EH (cell line): ENCODE measurements at places on chromosomes 11 and 22.

DNA sequence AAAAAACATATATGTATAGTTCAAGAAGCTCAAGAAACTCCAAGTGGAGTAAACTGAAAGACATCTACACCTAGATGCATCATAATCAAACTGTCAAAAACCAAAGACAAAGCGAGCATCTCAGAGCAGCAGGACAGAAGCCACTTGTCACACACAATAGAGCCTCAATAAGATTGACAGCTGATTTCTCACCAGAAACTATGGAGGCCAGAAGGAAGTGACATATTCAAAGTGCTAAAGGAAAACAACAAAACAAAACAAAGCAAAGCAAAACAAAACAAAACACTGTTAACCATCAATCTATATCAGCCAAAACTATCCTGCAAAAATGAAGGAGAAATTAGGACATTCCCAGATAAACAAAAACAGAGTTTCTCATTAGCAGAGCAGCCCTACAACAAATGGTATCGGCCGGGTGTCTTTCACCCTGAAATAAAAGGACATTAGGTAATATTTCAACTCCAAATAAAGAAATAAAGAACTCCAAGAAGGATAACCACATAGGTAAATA, 65.8 kb upstream of the SEPTIN5 start:
- DNase-seq = peak; percentile 21

- peak; percentile 94 for DNase-seq
Observed at GRCh38 chr11:73325036-73325981, 17.2 kb downstream of the ARHGEF17 start.

- DNase-seq = no peak
Observed at GRCh38 chr11:130473056-130473794, 24.8 kb downstream of the ADAMTS15 start.

DNA sequence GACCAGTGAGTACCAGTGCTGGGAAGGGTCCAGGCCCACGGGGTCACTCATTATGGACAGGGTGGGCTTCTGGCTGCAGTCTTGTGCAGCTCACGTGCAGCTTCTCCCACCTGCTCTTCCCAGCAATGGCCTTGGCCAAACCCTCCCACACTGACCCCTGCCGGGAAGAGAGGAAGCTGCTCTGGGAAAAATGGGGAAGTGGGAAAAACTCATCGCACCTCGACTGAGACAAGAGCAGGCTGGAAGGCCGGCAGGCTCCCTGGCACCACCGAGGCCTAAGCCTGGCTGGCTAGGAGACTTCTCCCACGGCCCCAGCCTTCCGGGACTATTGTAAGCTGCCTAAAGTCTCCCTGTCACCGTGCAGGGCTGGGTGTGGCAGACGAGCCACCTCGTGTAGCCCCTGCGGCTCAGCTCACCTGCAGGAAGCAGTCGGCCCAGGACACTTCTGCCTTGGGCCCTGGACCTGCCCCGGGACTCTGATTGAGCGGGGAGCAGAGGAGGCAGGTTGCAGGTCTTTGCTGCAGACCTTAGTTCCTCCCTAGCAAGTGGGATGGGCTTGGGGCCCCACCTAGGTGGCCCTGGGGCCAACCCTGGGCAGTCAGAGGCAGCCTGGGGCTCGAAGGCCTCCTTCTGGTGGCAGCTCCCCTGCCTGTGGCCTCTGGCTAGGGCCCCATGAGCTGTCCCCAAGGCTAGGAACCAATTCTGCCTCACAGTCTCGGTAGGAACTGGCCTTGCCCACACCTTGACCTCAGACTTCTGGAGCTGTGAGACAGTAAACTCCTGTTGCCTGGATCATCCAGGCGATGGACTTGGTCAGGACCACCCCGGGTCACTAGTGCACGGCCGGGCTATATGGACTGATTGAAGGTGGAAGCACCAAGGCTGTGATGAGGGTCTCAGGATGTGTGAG, 23.1 kb downstream of the MRGPRG start:
- peak; percentile 40 for DNase-seq

DNA sequence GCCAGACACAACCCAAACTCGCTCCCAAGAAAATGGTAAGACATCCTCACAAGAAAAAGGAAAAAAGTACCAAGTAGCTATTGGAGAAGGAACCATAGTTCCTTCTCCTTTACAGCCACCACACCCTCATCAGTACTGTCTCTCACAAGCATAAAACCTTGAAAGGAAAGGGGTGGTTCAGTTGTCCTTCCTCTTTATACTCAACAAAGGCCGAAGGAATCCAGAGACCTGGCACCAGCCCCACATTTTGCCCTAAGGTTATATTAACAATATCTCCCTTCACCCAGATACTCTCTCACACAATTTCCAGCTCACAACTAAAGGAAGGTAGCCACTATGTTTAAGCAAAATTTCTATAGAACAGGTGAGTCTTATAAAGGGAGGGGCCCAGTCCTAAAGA, 8.5 kb downstream of the FHIP1B start:
- no peak for DNase-seq

GRCh38 chr11:73266646-73267020, 5.5 kb upstream of the P2RY6 start:
- DNase-seq = no peak

GRCh38 chr11:46991391-46991790, 54.8 kb downstream of the CSTPP1 start:
- no peak for DNase-seq
